ENCODE measurements at places on chromosomes 7 and 10.

DNA sequence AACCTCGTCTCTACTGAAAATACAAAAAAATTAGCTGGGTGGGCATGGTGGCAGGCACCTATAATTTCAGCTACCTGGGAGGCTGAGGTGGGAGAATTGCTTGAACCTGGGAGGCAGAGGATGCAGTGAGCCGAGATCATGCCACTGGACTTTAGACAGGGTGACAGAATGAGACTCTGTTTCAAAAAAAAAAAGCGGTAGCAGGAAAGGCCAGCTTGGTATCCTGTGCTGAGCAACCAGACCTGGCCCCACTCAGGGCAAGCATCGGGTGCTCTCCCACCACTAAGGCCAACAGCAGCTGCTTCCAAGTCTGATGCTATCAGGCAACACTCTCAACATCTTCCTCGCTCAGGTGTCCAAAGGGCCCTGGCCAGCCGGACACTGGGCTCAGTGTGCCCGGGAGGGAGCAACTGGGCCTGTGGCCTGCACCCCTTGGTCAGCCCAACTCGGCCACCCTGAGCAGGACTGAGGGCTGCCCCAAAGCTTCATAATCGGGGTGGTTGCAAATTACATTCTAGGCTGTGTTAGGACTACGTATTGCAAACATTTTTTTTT is 44.3 kb upstream of the MSMB start:
- DNase-seq: peak; percentile 30

- no peak for DNase-seq
Observed at GRCh38 chr10:9605231-9605630, 1412.4 kb upstream of the CELF2 start.

GRCh38 chr7:14787551-14787950 is 115.0 kb downstream of the DGKB start:
- DNase-seq: no peak

DNA sequence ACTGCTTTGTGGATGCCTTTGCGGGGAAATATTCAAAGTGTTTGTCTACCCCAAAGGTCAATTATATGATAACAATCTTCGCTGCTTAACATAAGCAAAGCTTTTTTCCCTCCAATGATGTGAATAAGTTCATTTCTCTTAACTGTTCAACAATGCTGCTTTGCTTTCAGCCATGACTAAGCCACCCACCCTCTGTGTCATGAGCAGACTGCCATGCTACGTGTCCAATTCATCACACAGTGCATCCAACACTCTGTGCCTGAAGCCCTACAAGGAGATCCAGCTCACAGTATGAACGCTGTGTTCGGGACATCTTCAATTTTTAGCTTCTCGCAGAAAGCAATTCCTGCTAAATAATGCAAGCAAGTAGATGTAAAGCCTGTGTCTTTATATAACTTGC is 5.7 kb upstream of the TAS2R40 start:
- DNase-seq: no peak
